ENCODE measurements at places on chromosomes 6 and 20.

DNA sequence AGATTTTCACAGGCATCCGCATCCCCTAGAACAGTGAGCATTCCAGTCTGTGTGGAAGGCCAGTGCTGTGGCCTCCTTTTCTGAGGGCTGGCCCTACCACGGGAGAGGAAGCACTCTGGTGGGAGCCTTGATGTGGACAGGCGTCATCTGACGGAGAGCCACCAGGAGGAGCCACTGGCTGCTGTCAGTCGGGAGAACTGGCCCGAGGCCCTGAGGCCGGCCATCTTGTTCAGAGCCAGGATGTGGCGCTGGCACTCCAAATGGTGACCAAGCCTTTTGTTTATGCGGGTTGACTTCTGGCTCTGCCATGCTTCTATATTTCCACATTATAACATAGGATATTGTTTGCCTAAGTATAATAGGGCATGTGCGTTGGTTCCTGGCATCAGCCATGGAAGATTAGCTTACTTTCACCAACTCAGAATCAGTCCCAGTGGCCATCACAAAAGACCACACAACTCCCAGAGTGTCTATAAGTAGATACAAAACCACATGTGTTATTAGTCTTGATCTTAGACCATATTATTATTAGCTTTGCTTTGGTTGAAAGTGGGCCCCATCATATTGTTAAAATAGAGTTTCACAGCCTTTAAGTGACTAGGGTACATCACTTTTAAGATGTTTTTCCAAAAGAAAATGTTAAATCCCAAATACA is 273.9 kb upstream of the TAB2 start:
- no peak for DNase-seq

- no peak for DNase-seq
Measured at GRCh38 chr20:63363013-63363957, 2.1 kb upstream of the CHRNA4 start.

DNA sequence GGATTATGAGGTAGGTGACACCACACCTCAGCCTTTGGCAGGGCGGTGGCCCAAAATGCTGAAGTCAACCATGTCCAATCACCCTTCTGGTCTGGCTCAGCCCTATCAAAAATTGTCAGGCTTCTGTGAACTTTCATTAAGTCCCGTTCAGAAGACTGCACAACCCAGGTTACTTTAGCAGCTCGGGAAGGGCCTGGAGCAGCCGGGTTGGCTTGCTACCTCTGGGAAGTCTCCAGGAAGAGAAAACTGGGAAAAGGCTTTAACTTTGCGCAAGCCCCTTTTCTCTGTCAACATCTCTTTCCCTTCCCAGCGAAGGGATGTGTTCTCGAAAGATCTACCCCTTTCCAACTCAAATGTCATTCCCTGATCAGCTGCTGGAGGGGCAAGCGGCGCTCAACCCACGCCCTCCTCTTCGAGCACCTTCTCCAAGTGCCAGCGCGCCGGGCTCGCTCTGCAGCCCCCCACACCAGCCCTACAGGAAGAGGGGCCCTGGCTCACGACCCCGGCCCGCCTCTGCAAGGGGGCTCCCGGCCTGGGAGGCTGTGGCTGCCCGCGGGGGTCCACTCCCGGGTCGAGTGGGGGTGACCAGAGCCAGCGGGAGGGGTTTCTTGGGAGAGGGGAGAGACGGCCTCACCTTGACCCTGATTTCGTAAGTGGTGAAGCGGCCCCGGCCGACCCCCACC is 573 bp downstream of the SNX3 start:
- DNase-seq = peak; percentile 65

DNA sequence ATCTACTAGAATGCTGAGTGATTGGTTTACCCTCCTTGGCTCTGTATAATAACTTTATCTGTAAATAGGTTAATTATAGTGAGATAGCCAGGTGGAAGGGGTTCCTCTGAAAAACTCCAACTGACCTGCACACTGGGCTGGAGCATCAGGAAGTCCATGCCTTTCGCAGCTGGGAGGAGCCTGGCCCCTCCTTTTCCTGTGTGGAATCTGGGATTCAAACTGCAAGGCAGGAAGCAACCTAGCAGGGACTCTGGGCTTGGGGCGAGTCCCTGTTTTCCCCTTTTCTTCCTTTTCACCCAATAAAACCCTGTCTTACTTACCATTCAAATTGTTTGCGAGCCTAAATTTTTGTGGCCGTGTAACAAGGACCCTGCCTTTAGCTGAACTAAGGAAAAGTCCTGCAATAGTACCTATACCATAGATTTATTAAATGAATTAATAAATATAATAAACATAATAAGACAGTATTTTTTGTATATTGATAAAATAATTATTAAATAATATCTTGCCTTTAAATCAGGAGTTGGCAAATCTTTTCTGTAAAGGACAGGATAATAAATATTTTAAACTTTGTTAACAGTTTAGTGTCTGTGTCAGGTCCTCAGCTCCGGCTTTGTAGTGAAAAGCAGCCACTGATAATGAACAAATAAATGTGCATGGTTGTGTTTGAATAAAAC is 406.2 kb upstream of the MMS22L start:
- no peak for DNase-seq

DNA sequence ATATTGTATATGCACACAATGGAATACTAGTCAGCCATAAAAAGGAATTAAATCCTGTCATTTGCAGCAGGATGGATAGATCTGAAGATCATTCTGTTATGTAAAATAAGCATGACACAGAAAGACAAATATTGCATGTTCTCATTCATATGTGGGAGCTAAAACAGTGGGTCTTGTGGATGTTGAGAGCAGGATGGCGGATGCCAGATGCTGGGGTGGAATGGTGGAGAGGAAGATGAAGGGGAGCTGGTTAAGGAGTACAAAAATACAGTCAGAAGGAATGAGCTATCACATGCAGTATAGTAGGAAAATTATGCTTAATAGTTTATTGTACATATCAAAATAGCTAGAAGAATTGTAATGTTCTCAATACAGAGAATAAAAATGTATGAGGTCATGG is 41.8 kb downstream of the THBS2 start:
- no peak for DNase-seq

DNA sequence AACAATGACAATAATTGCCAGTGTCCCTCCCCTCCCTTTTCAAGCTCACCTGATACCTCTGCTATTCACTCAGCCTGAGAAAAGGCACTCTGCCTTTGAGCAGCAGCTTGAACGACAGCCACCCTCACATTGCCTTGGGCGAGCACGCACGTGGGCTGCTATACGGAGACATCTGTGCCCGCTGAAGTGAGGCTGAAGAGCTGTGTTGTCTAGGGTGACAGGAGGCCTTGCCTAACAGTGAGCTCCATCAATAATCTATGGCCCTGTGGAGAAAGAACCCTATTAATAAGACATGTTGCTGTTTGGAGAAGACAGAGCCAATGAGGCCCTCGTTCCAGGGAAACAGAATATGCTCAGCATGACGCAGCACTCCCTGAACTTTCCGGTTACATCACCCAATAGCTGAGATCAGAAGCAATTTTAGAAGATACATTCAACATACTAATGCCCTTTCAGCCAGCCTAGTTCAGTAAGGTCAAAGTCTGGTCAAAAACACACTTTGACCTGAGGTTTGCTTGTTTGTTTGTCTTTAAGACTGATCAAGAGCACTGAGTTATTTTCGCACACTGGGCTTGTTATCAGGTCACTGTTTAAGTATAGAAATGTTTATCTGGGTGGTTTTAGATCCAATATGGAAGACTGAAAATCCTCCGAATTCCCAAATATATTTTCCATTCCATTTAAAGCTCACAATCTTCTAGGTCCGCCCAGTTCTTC is 30.6 kb downstream of the RBM24 start:
- no peak for DNase-seq

DNA sequence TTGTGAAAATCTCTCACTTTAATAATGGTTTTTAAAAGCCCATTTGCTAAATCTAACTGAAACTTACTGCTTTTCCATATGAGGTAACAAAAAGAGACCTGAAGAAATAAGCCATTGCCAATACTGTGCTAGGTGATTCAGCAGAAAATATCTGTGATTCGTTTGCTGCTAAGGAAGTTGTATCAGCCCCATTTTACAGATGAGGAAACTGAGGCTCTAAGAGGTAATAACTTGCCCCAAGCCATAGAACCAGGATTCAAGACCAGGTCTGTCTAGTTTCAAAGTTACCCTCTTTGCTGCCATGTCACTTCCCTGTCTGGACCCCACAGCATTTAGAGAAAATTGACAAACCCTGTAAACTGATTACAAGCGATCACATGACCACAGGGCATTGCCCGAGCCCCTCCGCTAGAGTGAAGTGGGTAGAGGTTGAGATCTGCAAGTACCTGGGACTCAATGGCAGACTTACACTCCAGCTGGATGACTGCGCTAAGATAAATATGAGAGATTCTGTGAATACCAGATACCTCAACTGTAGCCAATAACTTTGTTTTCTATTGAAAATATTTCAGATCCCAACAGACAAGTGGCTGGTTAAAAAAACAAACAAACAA is 69.3 kb downstream of the TNFRSF21 start:
- DNase-seq = no peak

- DNase-seq = no peak
Measured at GRCh38 chr6:44022671-44023352, 104.4 kb downstream of the MRPL14 start.

DNA sequence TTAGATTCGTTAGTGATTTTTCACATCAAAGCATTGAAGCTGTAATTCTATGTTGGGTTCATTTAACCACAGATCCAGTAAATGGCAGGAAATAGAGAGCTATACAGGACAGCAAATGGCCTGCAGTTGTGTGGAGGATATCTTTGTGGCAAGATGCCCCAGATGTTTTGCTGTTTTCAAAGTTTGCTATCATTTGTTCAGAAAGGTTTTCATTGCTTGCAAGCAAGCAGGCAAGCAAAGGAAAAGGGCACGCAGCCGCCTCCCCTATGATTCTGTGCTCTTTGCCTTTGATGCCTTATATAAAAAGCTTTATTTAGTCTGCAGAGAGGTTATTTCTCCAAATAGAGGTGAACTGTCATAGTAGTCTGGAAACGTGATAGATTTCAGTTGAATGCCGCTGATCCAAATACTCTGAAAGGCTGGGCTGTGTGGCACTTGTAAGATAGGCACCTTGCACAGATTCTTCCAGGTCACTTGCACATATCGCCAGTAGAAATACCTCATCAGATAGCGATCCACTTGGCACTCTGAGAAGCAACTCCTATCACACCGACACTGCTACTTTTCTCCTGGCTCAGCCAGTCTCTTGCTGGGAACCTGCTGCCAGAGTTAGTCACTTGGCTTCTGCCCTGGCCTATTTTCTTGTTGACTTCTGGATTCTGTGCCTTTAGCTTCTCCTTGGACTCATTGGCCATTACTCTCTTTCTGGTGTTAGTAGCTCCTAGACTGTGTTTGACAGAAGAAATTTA is 66.4 kb downstream of the UTRN start:
- DNase-seq = no peak

GRCh38 chr6:27809067-27809938 is 102.9 kb downstream of the OR2B2 start:
- DNase-seq = no peak

- no peak for DNase-seq
Measured at GRCh38 chr6:166636934-166637333, 9.9 kb upstream of the RPS6KA2 start.

DNA sequence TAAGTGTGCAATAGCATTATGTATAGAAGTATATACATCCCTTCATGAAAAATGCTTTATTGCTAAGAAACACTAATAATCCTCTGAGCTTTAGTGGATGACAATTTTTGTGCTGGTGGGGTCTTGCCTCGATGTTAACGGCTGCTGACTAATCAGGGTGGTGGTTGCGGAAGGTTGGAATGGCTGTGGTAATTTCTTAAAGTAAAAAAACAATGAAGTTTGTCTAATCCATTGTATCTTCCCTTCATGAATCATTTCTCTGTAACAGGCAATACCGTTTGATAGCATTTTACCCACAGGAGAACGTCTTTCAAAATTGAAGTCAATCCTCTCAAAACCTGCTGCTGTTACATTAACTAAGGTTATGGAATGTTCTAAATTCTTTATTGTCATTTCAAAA is 816.5 kb upstream of the GJE1 start:
- DNase-seq = no peak

DNA sequence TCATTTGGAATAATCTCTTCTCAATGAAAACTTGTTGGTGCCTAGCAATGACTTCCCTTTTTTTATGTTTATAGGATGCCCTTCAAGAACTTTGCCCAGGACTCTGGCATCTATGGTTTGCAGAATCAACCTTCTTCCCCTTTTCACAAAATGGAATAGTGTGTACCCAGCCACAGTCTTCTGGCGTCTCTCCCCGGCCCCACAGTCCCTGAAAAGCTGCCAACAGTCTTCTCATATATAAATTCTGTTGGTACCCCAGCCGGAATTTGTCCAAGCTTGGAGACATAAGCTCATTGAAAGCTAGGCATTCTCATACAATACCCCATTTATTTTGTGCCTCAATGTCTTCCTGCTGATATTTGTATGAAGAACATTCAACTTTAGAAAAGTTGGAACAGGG is 26.4 kb upstream of the MCM3 start:
- DNase-seq = no peak

GRCh38 chr6:2021713-2022125 is 223.7 kb downstream of the GMDS start:
- DNase-seq = no peak

GRCh38 chr20:48198929-48199451 is 413.7 kb upstream of the SULF2 start:
- no peak for DNase-seq

GRCh38 chr6:111503660-111504059 is 20.6 kb upstream of the REV3L start:
- DNase-seq = no peak

GRCh38 chr6:158222066-158222465 is 53.9 kb downstream of the GTF2H5 start:
- DNase-seq = no peak

- no peak for DNase-seq
Measured at GRCh38 chr6:23106951-23107350, 537.6 kb downstream of the HDGFL1 start.

DNA sequence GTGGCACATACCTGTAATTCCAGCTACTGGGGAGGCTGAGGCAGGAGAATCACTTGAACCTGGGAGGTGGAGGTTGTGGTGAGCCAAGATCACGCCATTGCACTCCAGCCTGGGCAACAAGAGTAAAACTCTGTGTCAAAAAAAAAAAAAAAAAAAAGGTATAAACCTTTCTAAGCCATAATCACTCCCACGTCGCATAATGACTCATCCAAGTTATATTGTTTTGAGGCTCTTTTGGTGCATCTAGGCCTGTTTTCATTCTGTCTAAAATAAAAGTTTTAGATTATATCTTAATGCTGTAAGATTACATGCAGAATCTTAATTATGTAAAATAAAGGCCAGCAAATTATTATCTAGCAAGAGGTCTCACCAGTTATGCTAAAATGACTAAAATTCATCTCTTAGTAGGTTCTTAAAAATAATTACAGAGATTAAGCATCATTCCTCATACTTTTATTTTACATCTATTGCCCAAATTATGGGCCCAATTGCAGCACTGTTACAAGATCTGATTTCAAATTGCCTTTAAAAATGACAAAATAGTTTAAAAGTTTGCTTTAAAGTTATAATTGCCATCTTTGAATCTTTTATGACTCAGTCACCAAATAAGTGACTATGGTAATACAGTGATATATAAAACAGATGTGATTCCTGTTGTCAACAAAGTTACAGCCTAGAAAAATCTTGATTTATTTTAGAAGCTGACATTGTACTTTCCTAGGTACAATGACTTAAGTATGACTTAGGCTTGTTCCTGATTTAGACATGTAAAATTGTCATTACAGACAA is 10.4 kb upstream of the SUMO4 start:
- no peak for DNase-seq

Data from GM13976 (cell line).